ENCODE measurements at places on chromosomes 6 and 20.

DNA sequence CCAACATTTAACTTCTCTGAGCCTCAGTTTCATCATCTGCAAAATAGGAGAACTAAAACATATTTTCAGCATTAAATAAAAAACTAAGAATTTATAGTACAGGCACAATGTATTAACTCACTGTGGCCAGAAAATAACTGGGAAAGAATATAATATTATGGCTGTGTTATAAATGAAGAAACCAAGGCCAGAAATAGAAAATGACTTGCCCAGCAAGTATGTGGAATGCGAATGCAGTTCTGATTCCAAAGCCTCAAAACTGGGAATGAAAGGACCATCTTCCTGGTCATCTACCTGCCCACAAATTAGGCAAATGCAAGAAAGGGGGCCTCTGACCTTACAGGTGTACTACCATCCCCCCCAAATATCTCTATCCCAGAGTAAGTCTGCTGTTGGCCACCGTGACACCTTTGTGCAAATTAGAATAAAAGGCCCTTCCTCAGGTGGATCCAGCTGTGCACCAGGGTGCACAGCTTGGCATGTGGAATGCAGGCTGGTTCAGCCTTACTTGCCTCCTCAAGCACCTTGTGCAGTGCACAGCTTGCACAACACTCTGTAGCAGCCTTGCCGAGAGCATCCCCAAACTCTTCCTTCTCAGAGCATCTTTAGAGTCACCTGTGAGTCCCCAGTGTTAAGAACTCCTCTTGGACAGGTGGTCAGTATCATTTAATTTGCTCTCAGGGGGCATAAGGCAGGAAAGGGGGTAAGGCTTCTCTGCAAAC, 4.4 kb downstream of the SLC13A3 start:
- DNase-seq = no peak
- peaks cover 9% of the 10 kb centered on the region for H3K4me1 ChIP-seq
- H3K4me3 ChIP-seq = no peak overlapping the region

- no peaks in the 10 kb centered on the region for H3K27me3 ChIP-seq
- H3K4me3 ChIP-seq = no peak overlapping the region
- H3K36me3 ChIP-seq = peaks cover 10% of the 10 kb centered on the region
- no peak overlapping the region for H3K27ac ChIP-seq
Observed at GRCh38 chr6:148445620-148446019, 103.0 kb downstream of the SASH1 start.

GRCh38 chr20:43068482-43068881, 121.2 kb downstream of the PTPRT start:
- no peak overlapping the region for H3K27ac ChIP-seq
- DNase-seq = no peak
- H3K4me3 ChIP-seq = no peak overlapping the region
- no peaks in the 10 kb centered on the region for H3K36me3 ChIP-seq

- no peak overlapping the region for H3K4me3 ChIP-seq
- no peak overlapping the region for H3K27ac ChIP-seq
- DNase-seq = no peak
- H3K36me3 ChIP-seq = peaks cover 25% of the 10 kb centered on the region
Observed at GRCh38 chr6:160117137-160117536, 4.5 kb upstream of the SLC22A1 start.

- no peak for DNase-seq
- H3K36me3 ChIP-seq = no peaks in the 10 kb centered on the region
- no peak overlapping the region for H3K4me3 ChIP-seq
- H3K27ac ChIP-seq = no peak overlapping the region
- no peaks in the 10 kb centered on the region for H3K27me3 ChIP-seq
- no peaks in the 10 kb centered on the region for H3K4me1 ChIP-seq
Observed at GRCh38 chr20:3701061-3701998, 11.1 kb downstream of the SIGLEC1 start.

- H3K4me3 ChIP-seq = peak overlapping the region; percentile 48
- DNase-seq = peak; percentile 94
- peaks cover 70% of the 10 kb centered on the region for H3K4me1 ChIP-seq
Observed at GRCh38 chr20:36835453-36836198, 40.3 kb upstream of the TLDC2 start.

- H3K27me3 ChIP-seq = no peaks in the 10 kb centered on the region
- DNase-seq = no peak
- no peaks in the 10 kb centered on the region for H3K36me3 ChIP-seq
- H3K27ac ChIP-seq = no peak overlapping the region
- no peaks in the 10 kb centered on the region for H3K4me1 ChIP-seq
- no peak overlapping the region for H3K4me3 ChIP-seq
Observed at GRCh38 chr6:9334979-9335378, 899.6 kb upstream of the SLC35B3 start.

DNA sequence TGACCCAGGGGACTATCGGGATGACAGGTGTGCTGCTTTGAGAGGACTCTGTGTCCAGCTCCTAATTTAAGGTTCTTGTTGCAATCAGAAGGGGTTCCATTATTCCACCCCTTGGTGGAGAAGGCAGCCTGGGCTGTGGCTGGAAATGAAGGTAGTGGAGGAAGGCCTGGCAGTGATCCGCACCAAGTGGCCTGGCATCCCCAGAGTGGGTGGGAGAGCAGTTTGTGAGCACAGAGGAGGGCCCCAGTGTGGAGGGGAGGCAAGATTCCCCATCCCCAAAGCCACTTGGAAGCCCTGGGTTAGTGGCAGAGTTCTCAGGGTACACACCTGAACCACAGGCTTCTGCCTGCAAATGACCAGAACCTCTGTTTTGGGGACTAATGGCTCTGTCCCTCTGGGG, 2.3 kb downstream of the TGM3 start:
- H3K36me3 ChIP-seq = no peaks in the 10 kb centered on the region
- DNase-seq = no peak
- H3K4me3 ChIP-seq = no peak overlapping the region
- no peak overlapping the region for H3K27ac ChIP-seq
- peaks cover 63% of the 10 kb centered on the region for H3K27me3 ChIP-seq

DNA sequence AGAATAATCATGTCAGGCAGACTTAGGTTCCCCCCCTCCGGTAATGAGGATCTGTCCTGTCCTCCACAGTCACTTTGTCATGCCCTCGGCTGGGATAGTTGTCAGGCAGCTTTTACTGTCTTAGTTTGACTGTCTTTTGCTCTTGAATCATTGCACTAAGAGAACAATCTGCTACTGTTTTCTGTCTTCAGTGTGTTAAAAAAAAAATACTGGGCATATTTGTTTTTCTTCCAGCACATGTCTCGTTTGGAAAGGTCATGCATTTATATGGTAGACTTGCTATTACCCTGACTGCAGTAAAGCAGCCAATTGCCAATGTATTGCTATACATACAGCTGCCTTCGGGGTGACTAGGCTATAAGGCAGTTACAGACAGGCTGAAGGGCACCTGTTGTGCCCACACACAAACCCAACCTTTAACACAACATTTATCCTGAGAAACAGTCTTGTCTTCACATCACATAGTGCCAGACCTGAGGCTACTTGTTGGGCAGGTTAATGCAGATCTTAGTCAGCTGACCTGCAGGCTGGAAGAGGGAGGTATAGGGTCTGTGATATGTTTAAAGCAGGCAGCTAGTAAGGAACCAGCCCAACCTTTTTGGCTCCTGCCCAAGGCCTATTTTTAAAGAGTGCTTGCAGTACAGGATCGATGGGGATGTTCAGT, 26.7 kb downstream of the ARFGEF3 start:
- H3K4me3 ChIP-seq = no peak overlapping the region
- no peak for DNase-seq

DNA sequence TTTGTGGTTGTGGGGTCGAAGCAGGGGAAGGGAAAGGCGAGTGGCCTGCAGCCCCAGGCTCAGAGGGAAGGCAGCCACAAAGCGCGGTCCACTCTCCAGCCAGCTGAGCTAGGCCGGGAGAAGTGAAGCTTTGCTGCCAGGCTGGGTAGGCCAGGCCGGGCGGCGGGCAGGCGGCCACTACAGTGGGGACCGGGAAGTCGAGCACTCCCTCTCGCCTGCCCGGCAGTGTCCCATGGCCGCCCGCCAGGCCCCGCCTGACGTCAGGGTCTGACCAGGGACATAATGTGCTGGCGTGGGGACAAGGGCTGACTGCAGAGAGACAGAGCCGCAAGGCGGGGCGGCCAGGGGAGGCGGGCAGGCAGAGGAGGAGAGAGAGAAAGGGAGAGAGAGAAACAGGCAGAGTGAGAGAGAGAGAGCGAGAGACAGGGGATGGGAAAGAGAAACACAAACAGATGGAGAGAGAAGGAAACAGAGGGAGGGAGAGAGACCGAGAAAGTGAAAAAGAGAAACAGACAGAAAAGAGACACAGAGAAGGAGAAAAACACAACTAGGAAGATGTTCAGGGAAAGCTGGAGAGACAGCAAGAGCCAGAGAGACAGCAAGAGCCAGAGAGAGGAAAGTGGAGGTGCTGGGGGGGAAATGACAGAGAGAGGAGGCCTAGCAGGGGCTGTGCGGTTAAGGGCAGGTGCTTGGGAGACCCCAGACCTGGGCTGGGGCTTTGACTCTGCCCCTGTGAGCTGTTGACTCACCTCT, 94.5 kb upstream of the PTPN1 start:
- peak overlapping the region; percentile 40 for H3K4me3 ChIP-seq
- no peaks in the 10 kb centered on the region for H3K27me3 ChIP-seq
- no peaks in the 10 kb centered on the region for H3K36me3 ChIP-seq
- H3K27ac ChIP-seq = peak overlapping the region; percentile 98
- H3K4me1 ChIP-seq = peaks cover 40% of the 10 kb centered on the region

GRCh38 chr20:57934913-57935312, 225.1 kb upstream of the PMEPA1 start:
- DNase-seq = no peak
- no peak overlapping the region for H3K4me3 ChIP-seq
- peaks cover 10% of the 10 kb centered on the region for H3K4me1 ChIP-seq
- H3K27ac ChIP-seq = no peak overlapping the region

DNA sequence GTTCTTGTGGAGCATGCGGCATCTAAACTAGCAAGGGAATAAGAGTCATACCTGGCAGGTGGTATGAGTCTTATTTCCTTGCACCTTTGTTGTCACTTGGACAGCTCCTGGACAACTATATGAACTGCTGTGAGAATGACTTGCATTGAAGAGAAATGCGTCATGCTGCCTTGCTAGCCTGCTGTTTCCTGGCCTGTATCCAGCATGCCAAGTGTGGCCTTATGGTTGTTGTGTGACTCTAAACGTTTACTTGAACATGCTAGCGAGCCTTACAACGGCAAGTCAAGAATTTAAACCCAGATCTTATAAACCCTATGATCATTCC, 90.4 kb downstream of the CEP162 start:
- H3K4me3 ChIP-seq = no peak overlapping the region
- H3K27ac ChIP-seq = no peak overlapping the region
- DNase-seq = no peak

GRCh38 chr6:54719633-54720032, 126.9 kb upstream of the FAM83B start:
- no peaks in the 10 kb centered on the region for H3K36me3 ChIP-seq
- no peaks in the 10 kb centered on the region for H3K4me1 ChIP-seq
- H3K27me3 ChIP-seq = no peaks in the 10 kb centered on the region
- no peak overlapping the region for H3K4me3 ChIP-seq

DNA sequence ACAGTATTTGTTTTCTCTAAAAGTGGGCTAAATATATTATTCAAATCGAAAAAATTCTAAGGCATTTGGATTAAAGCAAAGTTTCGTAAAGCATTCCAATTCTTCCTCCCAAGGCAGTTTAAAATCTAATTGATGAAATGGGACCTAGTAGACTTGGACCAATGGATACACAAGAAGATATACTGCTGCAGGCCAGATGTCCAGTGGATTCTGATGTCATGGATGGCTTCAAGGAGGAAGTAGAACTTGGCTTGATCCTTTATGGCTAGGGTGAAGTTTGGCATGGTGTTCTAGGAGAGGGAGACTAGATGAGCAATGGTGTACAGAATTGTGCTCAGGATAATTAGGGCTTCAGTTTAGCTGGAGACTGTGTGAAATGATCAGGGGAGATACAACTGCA, 559.5 kb upstream of the MMS22L start:
- no peaks in the 10 kb centered on the region for H3K4me1 ChIP-seq
- no peak for DNase-seq
- H3K27ac ChIP-seq = no peak overlapping the region
- H3K4me3 ChIP-seq = no peak overlapping the region

GRCh38 chr20:2694519-2694918, 1.9 kb downstream of the EBF4 start:
- no peak overlapping the region for H3K4me3 ChIP-seq
- H3K27me3 ChIP-seq = peaks cover 38% of the 10 kb centered on the region
- no peak overlapping the region for H3K27ac ChIP-seq
- peaks cover 18% of the 10 kb centered on the region for H3K4me1 ChIP-seq

DNA sequence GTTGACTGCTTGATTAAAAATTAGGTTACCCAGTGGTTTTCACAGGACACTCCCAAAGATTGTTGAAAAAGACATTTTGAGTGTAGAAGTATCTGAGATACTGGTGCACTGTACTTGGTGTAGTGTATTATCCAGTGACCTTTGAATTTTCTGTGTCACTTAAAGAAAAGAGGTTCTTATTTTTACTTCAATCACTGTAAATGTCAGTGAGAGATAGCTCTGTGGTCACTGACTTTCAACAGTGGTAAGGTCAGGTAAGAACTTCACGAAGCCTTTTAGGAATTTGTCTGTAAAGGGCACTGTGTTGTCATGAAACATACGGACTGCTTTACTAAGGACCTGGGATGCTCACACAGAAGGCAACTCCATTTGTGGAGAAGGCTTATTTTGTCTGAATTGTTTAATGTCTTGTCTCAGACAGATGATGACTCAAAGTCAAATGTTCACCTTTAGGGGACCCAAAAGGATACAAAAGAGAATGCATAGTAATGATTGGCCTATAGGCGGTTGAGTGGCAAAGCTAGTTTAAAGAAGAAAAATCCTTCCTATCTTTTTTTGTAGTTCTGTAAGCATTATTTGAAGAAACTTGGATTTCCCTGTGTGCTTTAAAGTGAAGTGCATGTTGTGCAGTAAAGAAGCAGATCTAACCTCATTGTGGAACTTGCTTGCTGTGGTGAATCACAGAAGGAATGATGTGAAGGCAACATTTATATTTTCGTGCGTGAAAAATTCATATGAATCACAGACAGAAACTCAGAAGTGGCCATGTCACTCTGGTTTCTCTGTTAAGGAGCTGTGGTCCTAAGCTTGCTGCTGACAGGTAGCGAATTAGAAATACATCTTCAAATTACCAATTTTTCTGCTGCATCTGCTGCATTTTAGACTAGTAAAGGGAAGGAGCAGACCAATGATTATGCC, 47.3 kb downstream of the ZFAND3 start:
- no peak for DNase-seq
- H3K4me3 ChIP-seq = no peak overlapping the region
- H3K27me3 ChIP-seq = no peaks in the 10 kb centered on the region

GRCh38 chr20:63955281-63955826, 862 bp downstream of the UCKL1 start:
- peak; percentile 53 for DNase-seq
- H3K4me1 ChIP-seq = peaks cover 74% of the 10 kb centered on the region
- H3K27me3 ChIP-seq = no peaks in the 10 kb centered on the region
- peak overlapping the region; percentile 93 for H3K4me3 ChIP-seq
- peaks cover 16% of the 10 kb centered on the region for H3K36me3 ChIP-seq

- H3K4me1 ChIP-seq = peaks cover 61% of the 10 kb centered on the region
- no peaks in the 10 kb centered on the region for H3K36me3 ChIP-seq
- H3K27me3 ChIP-seq = no peaks in the 10 kb centered on the region
- DNase-seq = no peak
- no peak overlapping the region for H3K4me3 ChIP-seq
- H3K27ac ChIP-seq = no peak overlapping the region
Observed at GRCh38 chr6:14885498-14885897, 360.4 kb upstream of the JARID2 start.

GRCh38 chr6:106972500-106972899, 2.0 kb downstream of the CD24 start:
- DNase-seq = no peak
- H3K27ac ChIP-seq = no peak overlapping the region
- H3K4me3 ChIP-seq = no peak overlapping the region
- peaks cover 98% of the 10 kb centered on the region for H3K27me3 ChIP-seq

GRCh38 chr6:129882510-129883023, 21.5 kb upstream of the TMEM244 start:
- H3K27ac ChIP-seq = no peak overlapping the region
- H3K36me3 ChIP-seq = no peaks in the 10 kb centered on the region
- no peaks in the 10 kb centered on the region for H3K4me1 ChIP-seq
